Stimulated activated CD8-positive, alpha-beta memory T cell treated with anti-CD3 and anti-CD28 coated beads, Interleukin-4, amount 100 ng/mL, for 4 hours (primary cell): ENCODE measurements at places on chromosomes 7 and 10.

DNA sequence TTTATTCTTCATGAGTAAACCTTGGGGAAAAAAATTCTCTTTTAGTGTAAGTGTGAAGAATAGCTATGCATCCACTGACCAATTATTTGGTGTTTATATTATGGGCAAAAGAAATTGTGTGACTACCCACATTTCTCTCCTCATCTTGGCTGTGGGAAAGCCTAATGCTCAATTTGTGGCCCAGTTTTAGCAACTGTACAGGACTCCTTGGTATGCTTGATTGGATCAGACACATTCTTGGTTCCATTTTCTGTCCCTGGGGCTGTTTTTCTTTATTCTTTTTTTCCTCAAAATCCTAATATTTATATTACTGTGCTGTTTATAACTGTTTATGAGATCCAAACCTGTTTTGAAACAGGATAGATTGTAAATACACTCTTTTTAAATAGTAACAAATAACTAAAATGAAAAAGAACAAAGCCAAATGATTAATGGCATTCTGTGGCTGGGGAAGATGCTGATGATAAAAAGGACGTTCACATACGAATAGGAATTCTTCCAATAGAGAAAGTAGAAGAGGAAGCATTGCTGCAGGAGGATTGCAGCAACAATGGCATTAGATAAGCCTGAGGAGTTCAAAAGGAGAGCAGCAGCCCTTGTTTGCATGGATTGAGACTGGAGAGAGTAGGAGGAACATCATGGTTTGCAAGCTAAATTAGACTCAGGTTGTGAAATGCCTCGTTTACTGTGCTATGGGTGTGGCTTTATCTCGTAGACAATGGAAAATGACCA is 580.5 kb downstream of the INHBA start:
- DNase-seq, result no peak

GRCh38 chr7:125363873-125364272 is 434.2 kb upstream of the POT1 start:
- DNase-seq, result no peak

GRCh38 chr7:140676306-140676705 is 3.6 kb downstream of the ADCK2 start:
- DNase-seq, result no peak

- DNase-seq, result no peak
Measured at GRCh38 chr7:99624484-99624883, 7.7 kb downstream of the ZSCAN25 start.

- DNase-seq, result no peak
Measured at GRCh38 chr10:49109669-49110340, 5.5 kb downstream of the VSTM4 start.

DNA sequence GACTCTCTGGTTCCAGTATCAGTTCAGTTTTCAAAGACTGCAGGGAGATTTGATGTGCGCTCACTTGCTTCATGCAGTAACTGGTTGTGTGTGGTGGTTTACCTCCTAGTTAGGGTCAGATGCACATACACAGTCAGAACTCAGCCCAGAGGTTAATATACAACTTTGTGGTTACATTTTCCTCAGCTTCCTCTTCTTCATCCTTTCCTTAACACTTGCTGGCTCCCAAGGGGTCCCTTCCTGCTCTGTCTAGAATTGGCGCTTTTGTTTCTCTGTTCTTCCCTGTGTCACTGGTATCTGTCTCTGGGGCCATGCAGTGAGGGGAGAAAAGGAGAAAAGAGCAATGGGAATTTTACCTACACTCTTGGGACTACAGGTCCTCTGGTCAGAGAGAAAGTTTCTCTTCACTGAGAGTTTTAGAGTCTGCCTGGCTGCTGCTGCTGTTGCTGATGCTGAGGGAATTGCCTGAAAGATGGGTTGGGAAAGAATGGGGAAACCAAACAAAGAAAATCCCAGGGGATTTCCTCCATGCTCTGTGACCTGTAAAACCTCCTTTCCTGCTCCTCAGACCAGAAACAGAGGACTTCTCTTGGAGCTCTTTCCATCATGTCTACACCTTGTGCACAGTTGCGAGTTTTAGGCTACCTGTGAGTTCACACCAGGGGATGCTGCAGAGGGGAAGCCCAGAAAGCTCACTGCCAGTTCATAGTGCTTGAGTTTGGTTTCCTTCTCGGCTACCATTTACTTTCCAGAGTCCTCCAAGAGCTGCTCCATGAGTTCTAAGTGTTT is 74.6 kb downstream of the WDFY4 start:
- DNase-seq, result no peak

- DNase-seq, result no peak
Measured at GRCh38 chr10:124999433-125000365, 57.8 kb downstream of the ZRANB1 start.

DNA sequence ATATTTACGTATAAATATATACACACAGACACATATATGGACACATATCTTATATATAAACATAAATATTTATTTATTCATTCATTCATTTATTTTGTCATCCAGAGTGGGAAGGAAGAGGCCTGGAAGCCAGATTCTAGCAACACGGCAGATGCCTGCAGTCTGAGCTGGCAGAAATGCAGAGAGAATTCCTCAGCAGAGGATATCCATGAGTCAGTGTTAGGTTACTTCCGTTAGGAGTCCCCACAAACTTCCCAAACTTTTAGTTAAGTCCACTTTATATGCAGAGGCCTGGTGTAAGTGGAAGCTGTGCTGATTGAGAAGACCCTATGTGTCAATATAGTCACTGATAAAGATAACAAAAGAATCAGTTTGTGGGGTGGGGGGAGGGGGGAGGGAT is 89.6 kb downstream of the PPP1R17 start:
- DNase-seq, result no peak

GRCh38 chr10:72466018-72466417 is 111.3 kb upstream of the DNAJB12 start:
- DNase-seq, result no peak

DNA sequence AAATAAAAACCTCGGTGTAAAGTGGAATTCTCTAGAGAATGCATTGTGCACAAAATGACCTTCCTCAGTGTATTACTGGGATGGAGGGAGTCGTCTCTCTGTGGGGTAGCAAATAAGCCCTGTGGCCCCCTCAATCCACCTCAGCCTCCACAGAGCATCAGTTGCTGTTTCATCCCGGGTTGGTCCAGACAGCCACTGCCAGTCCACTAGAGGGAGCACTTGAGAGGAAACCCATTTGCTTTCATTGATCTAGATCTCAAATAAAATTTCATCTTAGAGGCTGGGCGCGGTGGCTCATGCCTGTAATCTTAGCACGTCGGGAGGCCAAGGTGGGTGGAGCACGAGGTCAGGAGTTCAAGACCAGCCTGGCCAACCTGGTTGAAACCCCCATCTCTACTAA is 1128.7 kb downstream of the CNTNAP2 start:
- DNase-seq, result no peak
